ENCODE measurements at places on chromosomes 7 and 10.

- no peaks in the 10 kb centered on the region for H3K4me1 ChIP-seq
- no peaks in the 10 kb centered on the region for H3K27me3 ChIP-seq
- no peak overlapping the region for H3K27ac ChIP-seq
- no peaks in the 10 kb centered on the region for H3K36me3 ChIP-seq
- DNase-seq: no peak
- H3K4me3 ChIP-seq: no peak overlapping the region
These were observed 152.9 kb upstream of the PLXDC2 start for GRCh38 chr10:19663344-19663743.

GRCh38 chr10:119803264-119803663 lies 69.4 kb downstream of the MCMBP start:
- no peak for DNase-seq
- no peaks in the 10 kb centered on the region for H3K27me3 ChIP-seq
- H3K4me1 ChIP-seq: no peaks in the 10 kb centered on the region
- H3K27ac ChIP-seq: no peak overlapping the region
- H3K36me3 ChIP-seq: peaks cover 6% of the 10 kb centered on the region

DNA sequence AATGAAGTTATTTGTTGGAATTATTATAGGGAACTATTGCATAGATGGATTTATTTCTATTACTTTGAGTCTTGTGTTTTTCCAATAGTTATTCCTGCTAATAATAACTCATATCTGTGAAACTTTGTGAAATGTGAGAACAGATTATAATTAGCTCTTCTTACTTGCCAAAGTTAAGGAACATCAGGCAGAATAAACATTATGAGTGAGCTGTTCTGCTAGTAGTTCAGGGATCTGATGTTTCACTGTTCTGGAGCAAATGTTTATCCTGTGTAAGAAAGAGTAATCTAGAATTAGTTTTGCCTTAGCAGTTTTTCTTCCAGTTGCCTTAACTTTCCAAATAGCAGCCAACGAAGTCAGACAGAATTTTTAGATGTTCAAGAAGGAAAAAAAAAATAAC lies 245.2 kb upstream of the PLXDC2 start:
- DNase-seq: no peak
- no peaks in the 10 kb centered on the region for H3K36me3 ChIP-seq
- no peak overlapping the region for H3K27ac ChIP-seq
- no peak overlapping the region for H3K4me3 ChIP-seq

- H3K4me1 ChIP-seq: no peaks in the 10 kb centered on the region
- H3K27me3 ChIP-seq: no peaks in the 10 kb centered on the region
- DNase-seq: no peak
- H3K27ac ChIP-seq: no peak overlapping the region
- H3K36me3 ChIP-seq: no peaks in the 10 kb centered on the region
These were observed 4.0 kb downstream of the BMPER start for GRCh38 chr7:33909318-33909717.

GRCh38 chr10:88048312-88048711 lies 184.9 kb downstream of the PTEN start:
- H3K4me3 ChIP-seq: no peak overlapping the region
- H3K27ac ChIP-seq: peak overlapping the region; percentile 45
- H3K4me1 ChIP-seq: peaks cover 66% of the 10 kb centered on the region

DNA sequence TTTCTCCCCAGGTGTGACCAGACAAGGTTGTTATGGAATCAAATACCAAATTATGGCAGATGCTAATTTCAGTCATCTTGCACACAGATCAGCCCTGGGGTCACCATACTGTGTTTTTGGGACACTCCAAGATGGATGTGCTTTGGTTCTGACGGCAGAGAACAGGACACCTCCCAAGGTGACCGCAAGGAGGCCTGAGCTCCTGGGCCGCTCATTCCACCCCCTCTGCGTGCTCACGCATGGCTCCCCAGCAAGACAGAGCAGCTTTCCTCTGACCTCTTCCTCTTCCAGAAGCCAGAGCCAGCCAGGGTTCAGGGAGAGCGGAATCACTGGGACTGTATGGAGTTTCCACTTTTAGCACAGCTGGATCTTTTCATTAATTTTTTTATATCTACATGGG lies 402.8 kb downstream of the DNAJB6 start:
- H3K27me3 ChIP-seq: no peaks in the 10 kb centered on the region
- no peak overlapping the region for H3K4me3 ChIP-seq
- H3K4me1 ChIP-seq: no peaks in the 10 kb centered on the region
- no peaks in the 10 kb centered on the region for H3K36me3 ChIP-seq
- DNase-seq: no peak
- H3K27ac ChIP-seq: no peak overlapping the region

DNA sequence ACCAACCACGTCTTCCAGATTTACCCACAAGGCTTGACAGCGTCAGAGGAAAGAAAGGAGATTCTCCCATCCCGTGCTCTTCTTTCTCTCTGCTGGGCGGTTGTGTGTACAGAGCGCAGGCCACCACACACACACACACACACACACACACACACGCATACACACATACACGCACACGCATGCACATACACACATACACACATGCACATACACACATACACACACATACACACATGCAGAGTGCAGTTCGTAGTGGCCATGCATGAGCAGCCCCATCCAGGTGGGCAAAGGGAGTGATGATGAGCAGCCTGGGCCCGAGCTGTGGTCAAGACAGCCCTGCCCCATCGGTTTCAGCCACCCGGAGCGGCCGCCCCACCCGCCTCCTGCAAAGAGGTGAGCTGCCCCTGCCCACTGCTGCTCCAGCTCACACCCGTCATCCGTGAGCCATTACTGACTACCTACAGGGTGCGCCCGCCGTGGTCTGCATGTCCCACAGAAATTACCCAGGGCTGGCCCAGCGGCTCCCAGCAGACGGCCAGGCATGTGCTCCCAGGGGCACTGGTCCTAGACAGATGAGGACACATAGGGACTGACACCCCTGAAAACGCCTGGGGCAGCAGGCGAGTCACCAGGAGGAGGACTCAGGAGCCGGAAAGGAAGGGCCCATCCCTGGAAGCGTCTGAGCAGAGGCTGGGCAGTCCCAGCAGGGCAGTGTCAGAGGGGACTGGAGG lies 69.6 kb downstream of the ASB13 start:
- peaks cover 9% of the 10 kb centered on the region for H3K27me3 ChIP-seq
- no peak for DNase-seq
- H3K27ac ChIP-seq: no peak overlapping the region
- H3K4me3 ChIP-seq: no peak overlapping the region

- H3K27ac ChIP-seq: peak overlapping the region; percentile 94
- H3K36me3 ChIP-seq: no peaks in the 10 kb centered on the region
- H3K4me1 ChIP-seq: peaks cover 86% of the 10 kb centered on the region
- peak overlapping the region; percentile 26 for H3K4me3 ChIP-seq
- H3K27me3 ChIP-seq: no peaks in the 10 kb centered on the region
These were observed 13.2 kb upstream of the FRMPD2 start for GRCh38 chr10:48287417-48288391.

GRCh38 chr10:5970527-5970926 lies 6.8 kb downstream of the IL15RA start:
- no peak for DNase-seq
- no peaks in the 10 kb centered on the region for H3K4me1 ChIP-seq
- H3K27me3 ChIP-seq: no peaks in the 10 kb centered on the region
- H3K36me3 ChIP-seq: no peaks in the 10 kb centered on the region
- no peak overlapping the region for H3K27ac ChIP-seq
- H3K4me3 ChIP-seq: no peak overlapping the region

DNA sequence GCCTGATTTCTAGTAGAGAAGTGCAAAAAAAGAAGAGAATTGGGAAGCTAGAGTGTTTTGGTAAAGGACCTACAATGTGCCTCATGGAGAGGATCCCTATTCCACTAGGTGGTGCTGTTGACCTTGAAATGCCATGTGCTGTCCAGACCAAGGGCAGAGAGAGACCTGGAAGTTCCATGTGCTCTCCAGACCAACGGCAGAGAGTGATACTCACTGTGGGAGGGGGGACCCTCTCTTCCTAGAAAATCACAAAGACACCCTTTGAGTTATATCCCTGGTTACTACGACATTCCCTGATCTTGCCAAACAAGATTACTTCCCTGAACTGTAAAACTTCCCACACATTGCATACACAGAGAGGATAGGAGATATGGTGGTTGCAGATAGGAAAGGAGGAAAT lies 212.7 kb upstream of the ZNF804B start:
- no peak overlapping the region for H3K27ac ChIP-seq
- H3K27me3 ChIP-seq: no peaks in the 10 kb centered on the region
- H3K4me1 ChIP-seq: no peaks in the 10 kb centered on the region
- H3K36me3 ChIP-seq: no peaks in the 10 kb centered on the region
- no peak overlapping the region for H3K4me3 ChIP-seq

DNA sequence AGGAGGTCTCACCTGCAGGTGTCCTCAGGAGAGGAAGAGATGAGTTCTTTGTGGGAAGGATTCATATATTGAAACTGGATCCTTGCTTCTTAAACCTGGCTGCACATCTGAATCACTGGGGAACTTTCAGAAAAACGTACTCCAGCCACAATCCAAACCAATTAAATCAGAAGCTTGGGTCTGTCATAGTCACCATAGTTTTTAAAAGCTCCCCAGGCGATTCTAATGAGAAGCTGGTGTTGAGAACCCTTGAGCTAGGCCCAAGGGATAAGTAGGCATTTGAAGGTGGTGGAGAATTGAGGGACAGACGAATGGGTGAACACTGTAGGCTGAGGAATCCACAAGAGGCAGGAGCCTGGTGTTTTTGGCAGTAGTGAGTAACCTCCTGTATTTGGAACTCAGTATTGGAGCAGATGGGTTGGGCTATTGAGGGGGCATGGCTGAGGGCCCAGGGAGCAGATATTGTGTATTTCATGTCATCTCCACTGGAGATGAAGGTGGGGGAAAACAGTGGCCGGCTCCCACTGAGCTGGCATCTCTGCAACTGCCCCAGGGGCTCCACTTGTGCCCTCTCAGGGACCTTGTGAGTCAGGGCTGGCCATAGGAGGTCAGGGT lies 14.5 kb downstream of the ADCYAP1R1 start:
- H3K27ac ChIP-seq: no peak overlapping the region
- H3K36me3 ChIP-seq: no peaks in the 10 kb centered on the region
- no peak for DNase-seq

- no peak for DNase-seq
- H3K4me3 ChIP-seq: no peak overlapping the region
- no peaks in the 10 kb centered on the region for H3K4me1 ChIP-seq
- H3K27me3 ChIP-seq: no peaks in the 10 kb centered on the region
- H3K27ac ChIP-seq: no peak overlapping the region
These were observed 13.1 kb upstream of the CPA1 start for GRCh38 chr7:130367088-130367755.

DNA sequence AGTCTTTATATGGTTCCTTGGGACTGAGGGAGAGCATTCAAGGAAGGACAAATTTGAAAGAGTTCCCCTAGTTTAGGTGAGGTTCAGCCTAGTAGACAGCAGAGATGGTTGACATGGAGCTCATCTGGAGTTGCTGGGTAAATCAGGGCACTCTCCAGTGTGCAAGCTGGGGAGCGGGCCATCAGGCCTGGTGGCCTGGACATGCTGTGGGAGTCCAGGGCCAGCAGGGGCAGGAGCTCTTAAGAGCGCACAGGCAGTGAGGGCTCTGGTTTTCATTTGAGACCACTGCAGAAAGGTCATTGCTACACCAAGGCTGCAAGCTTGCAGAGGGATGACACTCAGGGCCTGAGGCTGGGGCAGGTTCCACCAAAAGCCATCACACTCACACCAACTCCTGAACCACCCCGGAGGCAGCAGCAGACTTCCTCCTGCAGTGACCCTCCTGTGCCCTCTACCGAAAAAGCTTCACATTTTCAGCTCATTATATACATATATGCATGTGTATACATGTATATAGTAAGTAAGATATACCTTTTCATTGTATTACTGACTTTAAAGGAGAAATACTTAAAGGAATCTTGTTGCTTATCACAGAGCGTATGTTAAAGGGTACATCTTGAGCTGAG lies 39.5 kb downstream of the STEAP1B start:
- no peak overlapping the region for H3K27ac ChIP-seq
- no peak overlapping the region for H3K4me3 ChIP-seq
- no peaks in the 10 kb centered on the region for H3K36me3 ChIP-seq
- H3K27me3 ChIP-seq: no peaks in the 10 kb centered on the region

DNA sequence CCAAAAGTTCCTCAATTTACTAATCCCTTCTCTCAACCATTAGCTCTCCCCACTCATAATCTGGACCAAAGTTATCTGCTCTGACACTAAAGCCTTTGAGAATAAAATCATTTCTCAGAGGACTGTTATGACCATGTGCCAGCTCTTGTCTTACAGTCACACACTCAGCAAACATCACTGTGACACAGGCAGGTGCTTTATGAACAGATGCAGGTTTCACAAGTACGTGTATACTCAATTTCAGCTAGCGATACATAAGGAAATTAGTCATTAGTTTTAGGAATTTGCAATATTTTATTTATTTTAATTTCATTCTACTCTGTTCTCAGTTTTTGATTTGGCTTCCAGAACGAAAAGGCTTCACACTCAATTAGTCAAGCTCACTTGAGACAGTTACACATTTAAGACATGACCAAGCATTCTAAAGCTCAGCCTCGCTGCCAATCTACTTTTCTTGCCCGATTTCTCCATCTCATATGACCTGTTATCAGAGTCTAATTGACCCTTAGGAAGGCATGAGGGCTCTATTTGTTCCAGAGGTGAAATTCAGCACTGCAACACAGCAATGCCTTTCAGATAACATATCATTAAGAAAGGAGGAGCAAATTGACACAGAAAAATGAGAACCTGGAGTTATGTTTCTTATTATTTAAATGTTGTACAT lies 76.8 kb downstream of the TFEC start:
- H3K27ac ChIP-seq: no peak overlapping the region
- H3K4me1 ChIP-seq: no peaks in the 10 kb centered on the region
- no peaks in the 10 kb centered on the region for H3K27me3 ChIP-seq
- H3K36me3 ChIP-seq: peaks cover 6% of the 10 kb centered on the region
- DNase-seq: no peak

All from DND-41 (cell line).